Activated CD8-positive, alpha-beta memory T cell treated with anti-CD3 and anti-CD28 coated beads for 36 hours (primary cell): ENCODE measurements at places on chromosomes 6 and 20. TPM values are rescaled to one million over a fixed set of nuclear protein-coding genes. Genes with fewer than 3 reads are reported as not detected.

TDRD6 gene
- total RNA-seq = not detected

CNR1 gene
- not detected for total RNA-seq

OPRL1 gene
- 0.19 TPM for total RNA-seq

LCA5 gene
- total RNA-seq = 0.06 TPM

HAO1 gene
- total RNA-seq = not detected
